T-helper 1 cell (primary cell): ENCODE measurements at places on chromosomes 5 and 9.

GRCh38 chr9:115234094-115234493 lies 116.1 kb upstream of the TNC start:
- DNase-seq, result no peak

- DNase-seq, result no peak
Measured at GRCh38 chr5:138491284-138491648, 26.0 kb downstream of the EGR1 start.

DNA sequence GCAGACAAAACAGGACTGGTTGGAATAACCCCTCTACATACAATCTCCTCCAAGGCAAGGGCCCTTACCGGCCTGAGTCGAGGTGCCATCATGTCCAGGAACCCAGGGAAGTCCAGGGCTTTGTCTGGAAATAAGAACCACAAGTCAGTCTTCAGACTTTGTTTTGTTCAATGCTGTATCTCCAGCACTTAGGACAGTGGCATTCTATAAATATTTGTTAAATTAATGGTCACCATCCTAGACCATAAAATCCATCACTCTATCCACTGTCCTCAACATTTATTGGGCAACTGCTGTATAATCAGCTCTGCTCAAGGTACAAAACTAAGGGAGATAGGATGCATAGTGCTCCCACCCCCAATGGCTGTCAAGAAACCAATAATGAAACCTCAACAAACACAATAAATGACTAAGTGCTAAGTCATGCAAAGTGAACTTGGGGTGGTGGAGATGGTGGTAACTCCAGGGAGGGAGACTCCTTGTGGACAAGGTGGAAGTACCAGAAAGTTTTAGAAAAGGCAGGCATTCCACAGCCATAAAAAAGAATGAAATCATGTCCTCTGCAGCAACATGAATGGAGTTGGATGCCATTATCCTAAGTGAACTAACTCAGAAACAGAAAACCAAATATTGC lies 5.0 kb downstream of the RELL2 start:
- no peak for DNase-seq

GRCh38 chr5:123422433-123423277 lies 548 bp downstream of the CEP120 start:
- no peak for DNase-seq

DNA sequence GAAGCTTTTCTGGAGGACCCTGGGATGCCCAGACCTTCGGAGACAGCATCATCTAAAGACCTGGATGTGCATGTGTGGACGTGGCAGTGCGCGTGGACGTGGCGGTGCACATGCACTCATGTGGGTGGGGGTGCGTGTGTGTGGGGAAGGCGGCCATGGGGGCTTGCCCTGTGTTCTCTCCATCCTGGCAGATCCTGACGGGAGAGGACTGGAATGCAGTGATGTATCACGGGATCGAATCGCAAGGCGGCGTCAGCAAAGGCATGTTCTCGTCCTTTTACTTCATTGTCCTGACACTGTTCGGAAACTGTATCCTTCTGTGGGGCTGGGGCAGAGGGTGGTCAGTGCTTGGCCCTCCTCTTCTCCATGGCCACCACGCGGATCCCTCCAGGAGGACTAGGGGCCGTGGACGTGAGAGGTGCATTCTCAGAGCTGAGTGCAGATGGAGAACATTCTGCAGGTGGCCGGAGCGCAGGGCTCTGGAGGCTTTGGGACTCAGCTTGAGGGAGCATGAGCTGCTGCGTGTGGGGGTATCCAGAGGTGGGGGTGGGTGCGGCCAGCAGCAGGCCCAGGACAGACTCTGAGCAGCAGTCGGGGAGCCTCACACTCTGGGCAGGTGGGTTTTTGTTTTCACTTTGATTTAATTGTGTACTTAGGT lies 129.1 kb downstream of the CACNA1B start:
- DNase-seq, result no peak

DNA sequence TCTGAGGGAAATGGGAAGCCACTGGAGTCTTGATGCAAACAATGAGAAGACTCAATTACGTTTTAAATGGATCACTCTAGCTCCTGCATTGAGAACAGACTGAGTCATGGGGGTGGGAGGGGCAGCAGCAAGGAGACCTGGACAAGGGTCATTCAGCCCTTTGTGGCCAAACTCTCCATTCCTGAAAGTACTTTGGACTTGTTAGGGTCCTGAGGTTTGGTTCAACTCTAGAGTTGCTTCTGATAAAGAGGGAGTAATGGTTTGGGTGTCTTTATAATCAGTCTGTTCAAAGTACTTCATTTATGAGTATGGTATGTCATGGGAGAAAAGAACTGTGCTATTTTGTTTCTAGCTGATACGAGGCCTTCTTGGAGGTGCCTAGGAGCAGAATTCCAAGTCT lies 67.7 kb upstream of the SMIM32 start:
- DNase-seq, result no peak

DNA sequence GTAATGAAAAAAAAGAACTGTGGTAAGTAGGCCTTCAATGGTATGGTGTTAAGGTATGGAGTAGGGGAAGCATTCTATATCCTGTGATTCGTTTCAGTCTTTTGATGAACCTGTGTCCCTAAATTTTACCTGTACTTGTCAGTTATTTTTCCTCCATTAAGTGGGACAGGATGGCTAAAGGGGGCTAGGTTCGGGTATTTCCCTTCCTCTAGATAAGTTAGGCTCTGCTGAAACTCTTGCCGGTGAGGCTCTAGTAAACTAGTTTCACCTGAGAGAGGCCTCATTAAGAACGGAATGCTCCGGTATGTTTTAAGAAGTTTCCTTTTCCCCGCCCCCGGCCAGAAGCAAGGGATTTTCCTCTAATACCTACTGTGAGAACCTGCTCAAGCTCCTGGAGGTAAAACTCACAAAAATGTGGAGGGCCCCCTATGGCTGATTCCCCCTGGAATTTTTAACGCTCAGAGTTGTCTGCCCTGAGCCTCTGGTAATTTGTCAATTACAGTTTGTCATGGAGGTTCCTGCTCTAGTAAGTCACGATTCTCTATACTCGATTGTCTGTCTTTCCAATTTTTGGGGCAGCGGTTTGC lies 87.7 kb downstream of the MACIR start:
- DNase-seq, result no peak
